ENCODE measurements at places on chromosomes 11 and 22.

DNA sequence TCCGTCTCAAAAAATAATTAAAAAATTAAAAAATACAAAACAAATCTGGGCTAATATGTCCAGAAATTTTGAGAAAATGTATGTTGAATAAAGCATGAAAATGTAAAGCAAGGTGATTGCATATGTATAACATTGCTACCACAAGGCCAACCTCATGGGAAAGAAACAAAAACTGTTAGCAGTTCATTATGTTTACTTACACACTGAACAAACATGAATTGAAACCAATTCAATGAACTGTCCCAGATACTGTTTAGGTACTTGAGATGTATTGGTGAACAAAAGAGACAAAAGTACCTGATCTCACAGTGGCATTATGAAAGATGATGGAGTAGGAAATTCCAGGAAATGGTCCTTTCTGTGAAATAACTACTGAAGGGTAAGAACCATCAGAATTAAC, 43.8 kb upstream of the IGLL5 start:
- DNase-seq: no peak

DNA sequence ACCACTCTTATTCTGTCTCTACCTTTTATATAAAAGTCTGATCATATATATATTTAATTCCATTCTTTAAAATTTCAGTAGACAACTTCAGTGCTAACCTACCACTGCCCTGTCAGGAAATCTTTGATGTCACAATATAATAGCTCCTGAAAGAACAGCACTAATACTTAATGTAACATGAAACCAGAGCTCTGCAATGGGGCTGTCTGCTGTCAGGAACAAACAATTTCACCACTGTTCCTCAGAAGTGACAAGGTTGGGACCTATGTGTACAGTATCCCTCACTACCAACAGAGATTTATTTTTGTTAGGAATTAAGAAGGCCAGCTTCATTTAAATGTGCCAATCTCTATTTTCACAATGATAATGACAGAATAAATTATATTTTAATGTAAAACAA, 165.5 kb upstream of the C11orf58 start:
- no peak for DNase-seq

DNA sequence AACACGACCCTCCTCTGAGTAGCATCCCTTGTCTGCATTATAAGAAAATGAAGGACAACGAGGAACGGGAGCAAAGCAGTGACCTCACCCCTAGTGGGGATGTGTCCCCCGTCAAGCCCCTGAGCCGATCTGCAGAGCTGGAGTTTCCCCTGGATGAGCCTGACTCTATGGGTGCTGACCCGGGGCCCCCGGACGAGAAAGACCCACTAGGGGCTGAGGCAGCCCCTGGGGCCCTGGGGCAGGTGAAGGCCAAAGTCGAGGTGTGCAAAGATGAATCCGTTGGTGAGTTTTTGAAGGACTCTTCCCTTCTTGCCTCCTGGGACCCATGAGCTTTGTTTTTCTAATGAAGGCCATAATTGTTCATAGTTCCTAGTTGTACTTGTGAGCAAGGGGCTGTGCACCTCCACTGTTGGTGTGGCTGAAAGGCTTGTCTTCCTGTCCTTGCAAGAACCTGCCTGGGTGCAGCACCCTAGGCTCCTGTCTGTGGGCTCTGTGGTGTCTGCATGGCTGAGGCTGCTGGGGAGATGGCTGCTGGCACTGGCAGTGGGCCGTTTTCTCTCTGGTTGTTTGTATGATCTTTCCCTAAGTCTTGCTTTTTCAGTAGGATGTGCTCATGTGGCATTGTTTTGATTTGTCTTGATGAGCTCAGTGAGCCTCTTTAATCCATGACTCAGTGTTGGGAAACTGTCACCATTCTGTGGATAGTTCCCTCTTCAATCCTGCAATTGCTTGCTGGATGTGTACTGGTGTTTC, 10.1 kb downstream of the DGCR8 start:
- DNase-seq: no peak

DNA sequence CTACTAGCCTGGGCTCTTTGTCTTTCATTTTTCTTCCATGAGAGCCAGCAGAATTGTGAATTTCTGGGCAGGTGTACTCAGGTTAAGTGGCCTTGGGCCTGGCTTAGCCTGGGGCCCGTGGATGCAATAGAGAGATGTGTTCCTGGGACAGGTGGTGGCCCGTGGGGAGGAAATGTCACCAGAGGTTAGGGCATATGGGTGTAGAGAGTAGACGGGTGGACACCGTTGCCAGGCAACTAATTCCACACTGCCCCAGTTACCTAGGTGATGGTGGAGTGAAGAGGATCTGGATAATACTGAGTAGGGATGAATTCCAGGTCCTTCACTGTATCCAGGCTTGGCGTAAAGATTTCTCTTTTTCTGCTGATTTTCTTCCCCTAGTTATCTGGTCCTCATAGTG, 175.0 kb downstream of the INSC start:
- no peak for DNase-seq

DNA sequence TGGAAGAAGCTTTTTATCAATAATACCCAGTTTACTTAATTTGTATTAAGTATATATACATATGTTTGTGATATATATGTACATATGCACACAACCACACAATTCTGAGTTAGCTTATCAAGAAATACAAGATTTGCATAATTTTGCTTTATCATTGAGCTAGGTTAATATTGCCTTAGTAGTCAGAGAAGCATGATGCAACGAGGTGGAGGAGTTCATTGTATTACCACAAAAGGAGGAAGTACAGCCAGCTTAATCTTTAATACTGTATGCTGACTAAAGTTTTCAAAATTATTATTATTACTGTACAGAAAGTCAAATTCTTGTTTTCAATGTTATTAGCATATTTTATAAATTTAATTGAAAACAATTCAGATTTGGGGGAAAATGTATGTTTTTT, 278.4 kb upstream of the PDGFD start:
- no peak for DNase-seq

GRCh38 chr11:74307434-74307833, 4.0 kb downstream of the P4HA3 start:
- DNase-seq: no peak

DNA sequence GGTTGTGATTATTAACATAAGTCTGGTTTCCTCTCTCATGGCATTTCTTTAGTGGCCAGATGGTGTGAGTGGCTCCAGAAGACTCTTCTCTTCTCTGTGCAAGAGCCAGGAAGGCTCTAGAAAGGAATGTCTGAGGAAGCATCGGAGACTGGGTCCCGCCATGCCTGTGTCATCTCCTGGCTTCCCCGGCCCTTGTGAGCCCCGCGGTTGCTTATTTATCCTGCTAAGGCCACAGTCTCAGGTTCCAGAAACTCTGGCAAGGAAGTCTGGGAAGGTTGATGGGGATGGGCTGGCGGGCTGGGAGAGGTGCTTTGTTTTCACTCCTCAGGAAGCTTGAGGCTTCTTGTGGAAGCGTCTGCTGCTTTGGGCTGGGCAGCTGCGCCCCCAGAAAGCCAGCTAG, 18.9 kb downstream of the BCR start:
- no peak for DNase-seq
